ENCODE measurements at places on chromosomes 1 and 21. TPM values are rescaled to one million over a fixed set of nuclear protein-coding genes. Genes with fewer than 3 reads are reported as not detected.

DYNLT4 gene
- not detected for total RNA-seq

CRABP2 gene
- 17.0 TPM for total RNA-seq

DCST1 gene
- not detected for total RNA-seq

G0S2 gene
- 6.6 TPM for total RNA-seq

PDE4B gene
- total RNA-seq, result 19.7 TPM

CELSR2 gene
- total RNA-seq, result 3.4 TPM

LRRC71 gene
- not detected for total RNA-seq

SERINC2 gene
- 8.4 TPM for total RNA-seq

NUDT4B gene
- total RNA-seq, result 11.2 TPM

ZBTB8OS gene
- 29.8 TPM for total RNA-seq

CRYBG2 gene
- total RNA-seq, result not detected

CD53 gene
- total RNA-seq, result not detected

STX12 gene
- total RNA-seq, result 45.5 TPM

Measured in uterine smooth muscle cell (primary cell).